ENCODE measurements at places on chromosomes 12 and 14.

DNA sequence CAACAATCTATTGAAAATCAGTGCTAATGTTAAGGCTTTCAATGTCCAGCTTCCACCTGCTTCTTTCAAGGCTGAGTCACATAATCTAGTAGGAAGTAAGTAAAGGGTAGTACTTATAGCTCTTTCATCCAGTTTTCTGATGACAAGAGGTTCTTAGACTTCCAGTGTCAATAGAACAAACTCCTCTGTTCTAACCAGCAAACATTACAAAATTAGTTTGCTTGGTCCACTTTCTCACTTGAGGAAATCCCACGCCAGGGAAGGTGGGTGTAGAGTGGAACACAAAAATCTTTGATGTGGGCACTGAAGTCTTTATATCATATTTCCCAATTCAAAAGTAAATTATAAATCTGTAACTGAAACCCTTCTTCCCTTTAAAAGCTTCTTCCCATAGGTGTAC lies 2.6 kb downstream of the NPC2 start:
- DNase-seq, result no peak

DNA sequence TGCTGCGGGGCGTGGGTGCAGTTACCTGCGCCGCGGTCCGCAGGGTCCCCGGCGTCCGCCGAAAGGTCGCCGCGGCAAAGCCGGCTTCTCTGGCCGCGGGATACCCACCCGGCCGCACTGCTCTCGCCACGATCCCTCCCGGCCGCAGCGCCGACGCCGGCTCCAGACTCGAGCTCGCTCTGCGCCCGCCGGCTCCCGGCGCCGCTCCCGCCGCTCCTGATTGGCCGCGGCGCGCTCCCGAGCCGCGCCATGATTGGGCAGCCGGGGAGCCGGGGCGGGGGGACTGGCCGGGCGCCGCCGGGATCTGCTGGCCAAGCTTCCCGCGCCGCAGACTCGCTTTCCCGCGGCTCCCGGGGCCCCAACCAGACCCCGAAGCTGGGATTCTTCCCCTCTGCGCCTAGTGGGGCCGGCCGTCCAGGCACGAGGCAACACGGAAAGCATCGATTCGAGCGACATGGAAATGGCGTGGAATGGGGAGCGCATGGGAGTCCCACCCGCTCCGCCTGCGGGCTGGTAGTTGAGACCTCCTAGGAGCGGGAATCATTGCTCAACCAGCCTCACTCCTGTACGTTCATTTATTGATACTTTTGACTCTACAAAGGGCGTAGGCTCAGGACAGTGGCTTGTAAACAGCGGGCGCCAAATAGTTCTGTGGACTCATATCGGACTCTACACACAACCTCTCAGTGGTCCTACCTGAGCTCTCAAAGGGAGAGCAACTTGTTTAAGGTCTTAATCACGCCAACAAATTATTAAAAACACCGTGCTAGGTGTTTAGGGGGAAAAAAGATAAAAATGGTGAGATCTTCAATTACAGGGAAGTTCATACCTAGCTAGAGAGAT lies 36.4 kb upstream of the STON2 start:
- DNase-seq, result no peak

DNA sequence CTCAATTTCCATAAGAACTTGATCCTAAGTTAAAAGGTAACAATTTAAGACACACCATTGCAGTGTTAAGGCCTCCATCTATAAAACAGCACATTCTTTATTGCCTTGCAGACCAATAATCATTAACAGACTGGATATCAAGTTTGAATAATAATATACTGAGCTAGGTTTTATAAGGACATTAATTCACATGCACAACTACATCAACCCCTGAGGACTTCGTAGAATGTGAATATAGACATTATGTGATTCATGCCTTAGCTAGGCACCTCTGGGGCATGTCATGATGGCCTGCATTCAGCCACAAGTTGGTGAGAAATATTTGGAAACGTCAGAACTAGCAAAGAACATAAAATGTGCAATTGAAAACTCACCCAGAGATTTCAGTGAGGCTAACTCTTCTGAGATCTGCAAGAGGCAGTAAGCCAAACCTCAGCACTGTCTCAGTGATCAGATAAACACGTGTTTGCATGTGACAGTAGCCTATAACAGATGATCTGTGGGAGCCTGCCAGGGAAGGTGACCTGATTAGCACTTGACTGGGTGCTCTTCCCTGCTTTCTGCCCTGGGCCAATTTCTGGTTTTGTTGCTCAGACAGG lies 492.2 kb downstream of the FLRT2 start:
- DNase-seq, result no peak

- no peak for DNase-seq
These were observed 10.9 kb upstream of the IL22 start for GRCh38 chr12:68264158-68264855.

DNA sequence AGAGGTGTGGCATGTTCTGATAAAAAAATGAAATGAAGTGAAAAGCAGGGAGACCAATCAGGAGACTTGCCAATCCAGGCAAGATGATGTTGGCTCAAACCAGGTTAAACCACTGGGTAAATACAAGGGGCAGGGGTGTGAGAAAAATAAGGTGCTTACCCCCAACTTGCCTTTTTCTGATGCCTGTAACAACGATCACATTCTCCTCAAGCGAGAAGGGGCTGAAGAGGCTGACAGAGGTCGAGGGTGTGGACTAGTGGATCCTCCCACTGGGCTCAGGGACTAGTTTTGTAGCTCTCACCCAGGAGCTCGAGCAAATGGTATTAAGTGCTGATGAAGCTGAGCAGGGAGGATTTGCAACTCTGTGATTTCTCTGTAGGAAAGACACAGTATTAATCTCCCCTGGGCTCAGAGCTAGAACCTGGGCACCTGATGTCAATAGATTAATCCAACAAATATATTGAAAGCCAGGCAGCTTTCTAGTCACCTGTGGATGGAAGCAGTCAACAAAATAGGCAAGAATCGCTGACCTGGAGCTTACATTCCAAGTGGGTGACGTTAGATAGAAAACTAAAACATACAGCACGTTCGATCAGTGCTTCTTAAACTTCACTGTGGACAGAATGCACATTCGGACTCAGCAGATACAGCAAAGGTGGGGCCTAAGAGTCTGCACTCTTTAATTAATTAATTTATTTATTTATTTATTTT lies 15.2 kb upstream of the EAPP start:
- no peak for DNase-seq

DNA sequence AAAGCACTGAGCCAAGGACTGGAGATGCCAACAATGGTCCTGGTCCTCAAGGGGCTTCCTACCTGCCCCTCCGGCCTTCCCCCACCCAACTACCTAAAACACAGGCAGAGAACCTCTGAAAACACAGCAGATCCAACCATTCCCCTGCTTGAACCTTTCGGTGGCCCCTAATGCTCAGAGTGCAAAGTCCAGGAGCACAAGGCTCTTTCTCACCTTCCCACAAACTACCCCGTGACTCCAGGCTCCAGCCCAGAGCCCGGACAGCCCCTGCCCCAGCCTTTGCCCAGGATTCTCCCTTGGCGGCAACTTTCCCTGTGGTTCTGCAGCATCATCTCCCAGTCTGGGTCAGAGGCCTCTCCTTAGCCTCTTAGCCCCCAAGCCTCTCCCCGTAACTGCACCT lies 1.6 kb upstream of the CD9 start:
- DNase-seq, result no peak

DNA sequence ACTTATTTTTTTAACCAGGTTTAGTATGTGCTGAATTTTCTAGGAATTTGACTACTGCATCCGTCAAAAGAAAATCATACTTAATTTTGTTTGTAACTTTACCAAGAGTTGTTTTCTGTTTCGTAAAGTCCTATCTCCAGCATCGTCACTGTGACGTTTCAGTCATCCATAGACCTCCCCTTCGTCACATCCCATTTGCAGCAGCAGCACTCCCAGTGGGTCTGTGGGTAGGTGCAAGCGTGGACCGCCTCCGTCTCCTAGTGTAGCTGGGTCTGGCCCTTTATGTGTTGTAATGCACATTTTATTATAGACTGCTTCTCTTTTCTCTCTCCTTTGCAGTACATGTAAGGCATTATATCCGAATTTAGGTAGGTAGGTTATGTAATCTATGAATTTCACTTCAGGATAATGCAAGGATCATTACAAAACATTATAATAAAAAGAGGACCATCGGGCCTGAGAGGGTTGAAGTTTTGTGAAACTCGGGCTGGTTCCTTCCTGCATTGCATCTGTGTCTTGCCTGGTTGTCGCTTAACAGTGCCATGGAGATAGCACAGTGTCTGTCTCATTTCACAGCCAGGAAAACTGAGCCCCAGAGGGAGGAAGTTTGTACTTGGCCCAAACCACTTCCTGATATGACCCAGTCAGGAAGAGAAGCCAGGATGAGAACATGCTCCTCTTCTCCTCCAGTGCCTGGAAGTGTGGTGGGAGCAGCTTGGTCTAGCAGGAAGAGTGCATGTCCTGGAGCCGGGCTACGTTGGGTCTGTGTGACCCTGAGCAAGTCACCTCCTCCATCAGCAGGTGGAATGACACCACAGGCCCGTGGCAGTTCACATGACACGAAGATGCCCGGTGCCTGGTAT lies 41.3 kb downstream of the EVL start:
- no peak for DNase-seq

GRCh38 chr12:16492240-16492639 lies 113.7 kb downstream of the LMO3 start:
- DNase-seq, result no peak

DNA sequence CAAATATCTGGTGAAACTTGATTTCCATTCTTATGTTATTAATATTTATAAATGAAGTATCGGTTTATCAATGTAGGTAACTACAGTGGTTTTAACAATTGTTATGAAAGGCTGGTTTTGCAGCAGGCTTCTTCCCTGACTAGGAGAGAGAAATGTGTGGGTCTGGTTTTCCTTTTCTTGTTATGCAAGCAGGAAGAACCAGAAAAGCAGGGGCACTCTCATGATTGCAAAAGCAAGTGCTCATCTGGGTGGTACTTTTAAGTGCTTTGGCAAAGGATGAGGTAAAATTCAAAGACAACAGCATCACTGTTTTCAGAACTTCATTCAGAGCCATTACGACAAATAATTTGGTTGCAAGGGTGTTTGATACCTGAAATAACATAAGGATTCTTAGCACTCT lies 105.6 kb downstream of the PTPRO start:
- no peak for DNase-seq

GRCh38 chr12:123830675-123831074 lies 68.6 kb downstream of the DNAH10 start:
- DNase-seq, result no peak

- DNase-seq, result no peak
These were observed 10.1 kb downstream of the RNASE6 start for GRCh38 chr14:20791187-20791586.

GRCh38 chr12:45981075-45981837 lies 9.1 kb downstream of the SCAF11 start:
- no peak for DNase-seq

All from vagina (tissue), 2 donors.